ENCODE measurements at places on chromosomes 13 and 19. TPM values are rescaled to one million over a fixed set of nuclear protein-coding genes. Genes with fewer than 3 reads are reported as not detected.

DNA sequence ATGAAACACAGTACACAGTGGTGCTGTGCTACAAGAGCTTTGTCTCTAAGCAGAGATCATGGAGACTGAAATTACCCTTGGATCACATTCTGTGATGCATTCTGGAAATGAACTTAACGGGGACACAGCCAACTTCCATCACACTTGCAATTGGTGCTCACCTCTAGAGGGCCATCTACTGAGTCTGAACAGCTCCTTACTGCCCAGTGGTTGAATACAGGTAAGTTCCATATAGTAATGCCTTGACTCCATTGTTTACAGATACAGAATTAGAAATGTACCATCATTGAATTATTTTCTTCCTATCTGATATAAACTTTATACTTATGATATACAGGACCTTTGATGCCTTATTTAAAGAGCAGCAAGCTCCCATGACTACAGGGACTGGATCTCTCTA, 686.4 kb downstream of the PCDH9 start:
- H3K27me3 ChIP-seq, result no peaks in the 10 kb centered on the region
- no peak overlapping the region for H3K4me3 ChIP-seq
- H3K36me3 ChIP-seq, result no peaks in the 10 kb centered on the region
- no peak for DNase-seq
- no peaks in the 10 kb centered on the region for H3K4me1 ChIP-seq

PEG3 gene
- 3.0 TPM for total RNA-seq

DNA sequence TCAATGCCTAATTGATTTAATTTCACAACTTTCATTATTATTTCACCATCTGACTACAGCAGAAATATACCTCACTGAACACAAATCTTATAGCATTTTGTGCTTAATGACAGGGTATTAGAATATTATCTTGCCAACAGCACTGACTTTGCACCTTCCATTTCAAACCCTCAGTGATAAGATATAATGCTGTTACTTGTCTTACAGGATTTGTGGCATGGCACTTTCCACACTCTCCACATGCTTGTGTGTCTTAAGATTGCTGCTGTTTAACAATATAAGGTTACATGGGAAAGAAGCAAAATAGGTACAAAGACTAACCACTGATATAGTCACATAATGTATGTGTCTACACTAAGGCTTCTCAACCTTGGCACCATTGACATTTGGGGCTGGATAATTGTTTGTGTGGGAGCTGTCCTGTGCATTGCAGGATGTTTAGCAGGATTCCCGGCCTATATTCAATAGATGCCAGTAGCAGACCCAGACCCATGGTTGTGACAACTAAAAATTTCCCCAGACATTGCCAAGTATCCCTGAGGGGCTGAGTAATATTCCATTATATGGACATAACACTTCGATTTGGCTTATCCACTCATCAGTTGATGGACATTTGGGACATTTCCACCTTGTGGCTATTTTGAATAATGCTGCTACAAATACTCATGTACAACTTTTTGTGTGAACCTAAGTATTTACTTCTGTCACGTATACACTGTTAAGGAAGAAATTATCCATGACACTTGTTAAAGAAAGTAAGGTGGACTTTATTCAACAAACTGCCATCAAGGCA, 5.7 kb upstream of the DIAPH3 start:
- H3K36me3 ChIP-seq, result no peaks in the 10 kb centered on the region
- no peak overlapping the region for H3K4me3 ChIP-seq
- DNase-seq, result no peak
- no peak overlapping the region for H3K27ac ChIP-seq
- H3K4me1 ChIP-seq, result peaks cover 5% of the 10 kb centered on the region

DNA sequence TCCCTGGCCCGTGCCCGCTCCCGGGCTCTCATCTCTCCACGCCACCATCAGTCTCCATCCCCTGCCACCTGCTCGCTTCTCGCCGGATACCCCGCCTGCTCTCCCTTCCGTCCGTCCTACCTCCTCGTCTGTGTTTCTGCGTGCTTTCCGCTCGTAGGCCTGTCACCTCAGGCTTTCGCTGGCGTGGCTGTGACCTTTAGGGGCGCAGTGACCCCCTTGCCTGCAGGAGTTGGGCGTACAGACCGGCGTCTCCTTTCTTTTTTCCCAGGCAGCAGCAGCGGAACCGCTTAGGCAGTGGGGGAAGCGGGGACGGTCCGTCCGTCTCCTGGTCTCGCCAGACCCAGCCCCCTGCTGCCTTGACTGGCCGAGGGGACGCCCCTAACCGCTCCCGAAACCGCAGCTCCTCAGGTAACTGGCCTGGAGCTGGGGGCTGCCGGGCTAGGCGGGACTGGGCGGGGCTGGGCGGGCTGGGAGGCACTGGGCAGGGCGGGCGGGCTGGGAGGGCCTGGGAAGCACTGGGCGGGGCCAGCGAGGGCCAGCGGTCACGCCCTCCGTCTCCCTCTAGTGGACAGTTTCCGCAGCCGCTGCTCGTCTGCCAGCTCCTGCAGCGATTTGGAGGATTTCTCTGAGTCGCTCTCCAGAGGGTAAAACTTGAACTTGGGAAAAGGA, 6.3 kb downstream of the PGLYRP1 start:
- no peaks in the 10 kb centered on the region for H3K27me3 ChIP-seq
- H3K27ac ChIP-seq, result no peak overlapping the region
- H3K4me3 ChIP-seq, result peak overlapping the region; percentile 53
- no peaks in the 10 kb centered on the region for H3K36me3 ChIP-seq

IFNL3 gene
- not detected for total RNA-seq

DNA sequence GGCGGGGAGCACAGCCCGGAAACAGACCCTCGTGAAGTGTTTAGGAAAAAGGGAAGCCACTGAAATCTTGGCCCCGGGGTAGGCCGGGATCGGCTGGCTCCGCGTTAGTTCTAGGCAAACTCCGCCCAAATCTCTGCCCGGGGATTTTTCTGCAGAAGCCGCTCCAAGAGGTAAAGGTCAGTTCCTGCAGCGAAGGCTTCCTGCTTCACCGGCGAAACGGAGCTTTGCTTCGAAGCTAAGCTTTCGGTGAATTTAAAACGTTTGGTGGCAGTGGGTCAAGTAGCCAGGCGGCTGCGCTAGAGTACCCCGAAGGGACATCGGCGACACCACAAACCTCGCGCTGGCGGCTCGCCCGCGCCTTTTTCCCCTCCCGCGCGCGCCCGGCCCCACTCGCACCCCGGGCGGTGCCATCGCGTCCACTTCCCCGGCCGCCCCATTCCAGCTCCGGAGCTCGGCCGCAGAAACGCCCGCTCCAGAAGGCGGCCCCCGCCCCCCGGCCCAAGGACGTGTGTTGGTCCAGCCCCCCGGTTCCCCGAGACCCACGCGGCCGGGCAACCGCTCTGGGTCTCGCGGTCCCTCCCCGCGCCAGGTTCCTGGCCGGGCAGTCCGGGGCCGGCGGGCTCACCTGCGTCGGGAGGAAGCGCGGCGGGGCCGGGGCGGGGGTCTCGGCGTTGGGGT, 441 bp downstream of the GJB2 start:
- no peaks in the 10 kb centered on the region for H3K27me3 ChIP-seq
- peak; percentile 62 for DNase-seq
- H3K4me3 ChIP-seq, result peak overlapping the region; percentile 70

DNA sequence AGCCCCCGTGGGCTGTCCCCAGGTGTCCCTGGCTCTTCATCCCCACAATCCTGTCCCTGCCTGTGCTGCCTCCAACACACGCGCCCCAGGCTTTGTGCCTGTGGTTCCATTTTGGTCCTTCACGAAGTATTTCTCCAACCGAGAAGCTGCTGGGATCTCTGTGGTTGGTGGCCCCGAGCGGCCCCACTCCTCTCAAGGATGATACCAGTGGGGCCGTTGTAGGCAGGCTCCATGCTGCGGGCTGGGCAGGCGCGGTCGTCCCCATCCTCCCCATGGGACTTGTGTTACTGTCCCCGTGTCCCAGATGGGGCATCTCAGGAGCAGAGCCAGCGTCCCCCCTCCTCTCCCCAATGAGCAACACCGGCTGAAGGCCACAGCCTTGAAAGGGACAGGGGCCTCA, 3.7 kb upstream of the ZNF554 start:
- H3K4me3 ChIP-seq, result no peak overlapping the region
- no peaks in the 10 kb centered on the region for H3K36me3 ChIP-seq
- H3K27ac ChIP-seq, result no peak overlapping the region
- DNase-seq, result no peak

DNA sequence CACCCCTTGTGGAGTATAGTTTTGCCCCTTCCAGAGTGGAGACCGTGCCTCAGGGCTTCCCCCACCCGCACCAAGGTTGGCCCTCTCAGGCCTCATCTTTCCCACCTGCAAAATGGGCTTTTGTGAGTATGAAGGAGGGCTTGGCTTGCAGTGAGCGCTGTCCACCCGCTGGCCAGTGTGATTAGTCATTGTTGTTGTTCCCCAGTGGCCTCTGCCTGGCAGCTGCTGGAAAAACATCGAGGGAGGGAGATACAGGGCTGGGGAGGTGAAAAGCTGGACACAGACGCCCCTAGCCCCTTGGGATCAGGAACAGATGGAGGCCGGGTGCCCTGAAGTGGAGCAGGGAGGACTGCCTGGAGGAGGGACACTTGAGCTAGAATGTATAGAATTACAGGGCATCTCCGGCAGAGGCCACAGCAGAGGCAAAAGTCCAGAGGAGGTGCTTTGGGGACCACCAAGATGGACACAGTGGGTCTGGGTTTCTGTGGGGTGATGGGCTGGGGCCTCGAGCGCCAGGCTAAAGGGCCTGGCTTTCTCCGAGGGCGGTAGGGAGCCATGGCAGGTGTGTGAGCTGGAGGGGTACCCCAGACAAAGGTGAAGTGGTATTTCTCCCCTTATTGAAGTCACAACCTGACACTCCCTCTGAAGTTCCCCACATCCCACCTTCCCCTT, 3.9 kb upstream of the IL12RB1 start:
- H3K4me1 ChIP-seq, result peaks cover 5% of the 10 kb centered on the region
- no peaks in the 10 kb centered on the region for H3K27me3 ChIP-seq
- DNase-seq, result no peak
- H3K4me3 ChIP-seq, result no peak overlapping the region

GRCh38 chr19:38211151-38211591, 12.9 kb downstream of the DPF1 start:
- no peak overlapping the region for H3K27ac ChIP-seq
- no peaks in the 10 kb centered on the region for H3K4me1 ChIP-seq
- H3K4me3 ChIP-seq, result no peak overlapping the region
- DNase-seq, result no peak

- peak overlapping the region; percentile 86 for H3K27ac ChIP-seq
- H3K4me1 ChIP-seq, result peaks cover 19% of the 10 kb centered on the region
- peak overlapping the region; percentile 94 for H3K4me3 ChIP-seq
- H3K36me3 ChIP-seq, result peaks cover 24% of the 10 kb centered on the region
- no peaks in the 10 kb centered on the region for H3K27me3 ChIP-seq
Measured at GRCh38 chr19:54114340-54115108, 933 bp downstream of the TFPT start.

Data from right lobe of liver (tissue), 6 donors.